ENCODE measurements at places on chromosomes 1 and 21.

DNA sequence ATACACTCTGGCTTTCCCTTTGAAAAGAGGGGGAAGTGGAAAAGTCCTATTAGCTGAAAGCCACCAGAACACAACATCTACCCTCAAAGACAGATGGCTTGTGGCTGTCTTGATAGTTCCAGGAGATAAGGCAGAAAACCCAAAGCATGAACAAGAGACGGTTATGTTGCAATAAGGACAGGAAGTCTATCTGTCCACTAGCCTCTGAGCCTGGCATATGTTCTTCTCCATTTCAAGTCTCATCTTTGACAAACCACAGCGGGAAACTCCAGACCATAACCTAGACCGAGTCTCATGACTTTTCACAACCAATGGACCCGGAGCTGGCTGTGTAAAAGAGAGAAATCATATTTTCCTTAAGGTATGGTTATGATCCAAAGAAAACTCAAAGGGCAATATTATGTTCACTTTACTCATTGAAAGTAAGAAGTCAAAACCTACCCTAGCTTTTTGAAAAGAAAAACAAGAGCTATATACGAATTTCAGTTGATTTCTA lies 33.8 kb downstream of the DUSP10 start:
- DNase-seq, result no peak

DNA sequence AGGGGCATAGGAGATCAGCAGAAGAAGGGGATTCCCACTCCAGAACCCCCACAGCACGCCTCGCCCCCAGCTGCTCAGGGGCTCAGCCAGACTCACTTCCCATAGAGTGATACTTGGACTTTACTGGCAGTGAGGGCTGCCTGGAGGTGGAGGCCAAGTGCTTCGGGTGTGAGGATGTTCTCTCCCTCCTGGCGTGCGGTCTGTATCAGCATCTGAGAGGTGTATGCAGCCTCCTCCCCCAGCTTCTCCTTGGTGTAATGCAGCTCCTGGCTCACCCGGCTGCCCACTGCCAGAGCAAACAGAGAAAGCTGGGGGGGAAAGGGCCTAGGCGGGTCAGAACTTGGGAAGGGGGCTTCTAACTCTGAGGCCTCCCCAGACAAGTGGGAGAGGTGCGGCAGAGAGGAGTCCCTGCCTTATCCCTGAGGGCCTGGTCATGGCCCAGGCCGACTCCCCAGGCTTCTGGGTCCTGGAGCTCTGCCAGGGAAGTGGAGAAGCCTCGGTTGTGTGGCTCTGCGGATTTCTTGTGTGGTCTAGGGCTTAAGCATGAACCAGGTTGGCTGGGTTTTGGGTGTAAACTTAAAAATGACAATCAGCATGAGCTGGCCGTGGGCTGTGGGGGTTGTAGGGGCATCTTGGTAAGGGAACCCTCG lies 10.9 kb downstream of the PTCH2 start:
- no peak for DNase-seq

- no peak for DNase-seq
Measured at GRCh38 chr1:239947801-239948200, 143.9 kb upstream of the FMN2 start.

DNA sequence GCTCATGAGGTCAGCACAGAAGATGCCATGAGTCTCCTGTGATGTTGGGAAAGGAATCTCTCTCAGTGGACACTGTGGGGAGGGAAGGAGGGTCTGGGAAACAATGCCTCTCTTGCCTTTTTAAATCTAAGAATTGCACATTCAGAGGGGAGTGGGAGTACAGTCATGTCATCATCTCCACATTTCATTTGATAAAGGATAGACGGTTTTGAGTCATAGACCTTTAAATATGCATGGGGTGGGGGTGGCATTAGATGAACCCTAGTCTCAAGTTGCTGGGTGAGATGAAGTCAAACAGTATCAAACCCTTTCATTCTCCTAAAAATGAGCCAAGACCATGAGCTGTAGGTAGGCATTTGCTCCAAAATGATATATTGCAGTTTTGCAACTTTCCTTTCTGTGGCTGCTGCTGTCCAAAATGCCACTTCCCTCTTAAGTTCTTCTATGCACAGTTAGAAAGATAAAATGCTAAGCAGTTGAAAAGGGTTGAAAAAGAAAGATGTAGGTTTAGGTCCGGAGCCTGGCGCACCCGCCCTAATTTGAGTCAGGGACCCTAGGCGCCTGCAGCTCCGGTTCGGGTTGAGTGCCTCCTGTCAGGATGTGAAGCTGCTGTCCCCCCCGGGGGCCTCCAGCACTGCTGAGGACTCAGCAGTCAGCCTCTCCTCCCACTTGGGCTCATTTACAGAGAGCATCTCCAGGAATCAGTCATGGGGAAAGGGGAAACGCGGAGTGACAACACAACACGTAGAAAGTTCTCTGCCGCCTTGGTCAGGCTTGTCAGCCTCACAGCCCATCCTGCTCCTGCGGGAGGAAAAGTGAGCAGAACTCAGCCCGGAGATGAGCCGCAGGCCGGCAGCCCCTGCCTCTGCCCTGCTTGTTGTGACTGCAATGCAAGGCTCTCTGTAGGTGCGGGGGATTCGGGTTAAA lies 479.3 kb upstream of the RUNX1 start:
- peak; percentile 67 for DNase-seq

GRCh38 chr1:35683012-35683411 lies 35.7 kb downstream of the C1orf216 start:
- DNase-seq, result no peak

GRCh38 chr1:2530513-2531361 lies 674 bp upstream of the HES5 start:
- DNase-seq, result no peak

DNA sequence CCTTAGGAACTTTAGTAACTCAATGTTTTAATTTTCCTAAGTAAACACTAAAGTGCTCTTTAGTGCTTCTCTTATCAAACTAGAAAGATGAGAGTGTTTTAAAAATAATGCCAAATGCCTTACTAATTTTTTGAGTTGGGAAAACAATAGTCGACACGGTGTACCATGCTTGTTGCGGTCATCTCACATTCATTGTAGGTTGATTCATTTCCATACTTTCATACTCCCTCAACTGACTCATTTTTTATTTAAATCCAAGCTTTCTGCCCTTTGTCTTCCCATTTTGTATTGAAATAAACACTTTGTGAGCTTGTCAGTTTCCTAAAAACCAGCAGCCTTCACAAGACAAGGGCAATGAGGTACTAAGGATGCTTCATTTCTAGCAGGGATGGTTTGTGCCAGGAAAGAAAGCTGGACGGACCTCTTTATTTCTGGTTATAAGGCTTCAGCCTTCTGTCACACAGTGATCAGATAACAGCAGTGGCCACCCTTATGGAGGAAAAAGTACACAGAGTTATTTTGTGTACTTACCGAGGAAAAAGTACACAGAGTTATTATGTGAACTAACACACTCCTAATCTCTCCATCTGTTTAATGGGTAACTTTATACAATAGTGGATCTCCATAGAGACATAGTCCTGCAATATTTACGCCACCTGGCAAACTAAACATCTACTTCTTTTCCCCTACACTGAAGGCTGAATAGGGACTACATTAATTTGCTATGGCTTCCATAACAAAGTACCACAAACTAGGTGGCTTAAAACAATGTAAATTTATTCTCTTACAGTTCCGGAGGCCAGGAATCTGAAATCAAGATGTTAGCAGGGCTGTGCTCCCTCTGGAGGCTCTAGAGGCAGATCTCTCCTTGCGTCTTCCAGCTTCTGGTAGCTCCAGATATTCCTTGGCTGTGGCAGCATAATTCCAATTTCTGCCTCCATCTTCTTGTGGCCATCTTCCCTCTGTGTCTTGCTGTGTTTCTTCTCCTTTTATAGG lies 13.0 kb upstream of the CCDC190 start:
- DNase-seq, result no peak

DNA sequence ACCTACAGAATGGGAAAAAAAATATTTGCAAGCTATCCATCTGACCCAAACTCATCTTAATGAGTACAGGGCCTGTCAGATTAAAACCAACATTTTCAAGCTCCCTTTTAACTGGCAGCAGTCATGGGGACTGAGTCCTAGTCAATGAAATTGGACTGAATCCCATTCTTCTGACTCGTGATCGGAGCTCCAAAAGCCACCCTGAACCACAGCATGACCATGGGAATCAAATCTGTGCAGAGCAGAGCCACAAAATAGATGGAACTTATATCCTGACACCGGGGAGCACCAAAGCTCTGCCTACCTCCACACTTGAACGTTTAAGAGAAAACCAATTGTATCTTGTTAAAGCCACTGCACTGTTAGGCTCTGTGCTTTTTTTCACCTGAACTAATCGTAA lies 5.0 kb upstream of the RWDD3 start:
- DNase-seq, result no peak

DNA sequence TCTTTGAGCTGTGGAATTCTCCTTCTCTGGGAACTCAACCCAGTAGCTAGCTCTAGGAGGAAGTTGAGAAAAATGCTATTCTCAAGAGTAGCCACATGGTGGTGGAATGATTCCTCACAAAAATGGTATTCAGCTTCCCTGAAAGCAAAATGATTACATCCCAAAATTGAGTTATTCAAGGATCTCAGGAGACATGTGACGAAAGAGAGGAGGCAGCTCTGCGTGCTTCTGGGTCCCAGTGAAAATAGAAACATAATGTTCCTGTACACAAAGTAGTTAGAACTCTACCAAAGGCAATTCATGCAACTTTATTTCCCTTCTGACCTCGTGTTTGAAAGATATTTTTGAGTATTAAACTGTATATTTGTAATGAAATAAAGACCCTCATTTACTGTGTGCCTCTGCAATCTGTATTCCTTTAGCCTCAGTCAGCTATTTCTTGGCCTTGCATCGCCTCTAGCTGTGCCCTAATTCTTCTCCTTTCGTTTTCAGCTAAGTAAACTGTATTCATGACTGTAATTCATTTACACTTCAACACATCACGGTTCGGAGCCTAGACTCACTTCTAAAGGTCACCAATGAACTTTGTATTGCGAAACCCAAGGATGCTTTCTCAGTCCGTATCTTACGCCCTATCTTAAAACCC lies 167.3 kb downstream of the FASLG start:
- DNase-seq, result no peak

GRCh38 chr1:119116725-119117124 lies 23.7 kb downstream of the WARS2 start:
- no peak for DNase-seq

GRCh38 chr1:222654849-222655248 lies 37.0 kb downstream of the MIA3 start:
- no peak for DNase-seq
